ENCODE measurements at places on chromosomes 7 and 10. TPM values are rescaled to one million over a fixed set of nuclear protein-coding genes. Genes with fewer than 3 reads are reported as not detected.

The PDE6C gene
- not detected for total RNA-seq

The CFTR gene
- 6.6 TPM for total RNA-seq

The PSMG3 gene
- 32.1 TPM for total RNA-seq

The OR2A42 gene
- not detected for total RNA-seq

The STAG3 gene
- 2.4 TPM for total RNA-seq

The TAC1 gene
- not detected for total RNA-seq

The MEPCE gene
- 34.6 TPM for total RNA-seq

The PCLO gene
- 11.9 TPM for total RNA-seq

The GLCCI1 gene
- 39.3 TPM for total RNA-seq

The PHF14 gene
- 63.9 TPM for total RNA-seq

The SLC26A3 gene
- total RNA-seq = 2.0 TPM

The SLC18A3 gene
- 0.20 TPM for total RNA-seq

The GFRA1 gene
- 8.7 TPM for total RNA-seq

The CHAT gene
- total RNA-seq = not detected

The RASA4B gene
- 10.8 TPM for total RNA-seq

DNA sequence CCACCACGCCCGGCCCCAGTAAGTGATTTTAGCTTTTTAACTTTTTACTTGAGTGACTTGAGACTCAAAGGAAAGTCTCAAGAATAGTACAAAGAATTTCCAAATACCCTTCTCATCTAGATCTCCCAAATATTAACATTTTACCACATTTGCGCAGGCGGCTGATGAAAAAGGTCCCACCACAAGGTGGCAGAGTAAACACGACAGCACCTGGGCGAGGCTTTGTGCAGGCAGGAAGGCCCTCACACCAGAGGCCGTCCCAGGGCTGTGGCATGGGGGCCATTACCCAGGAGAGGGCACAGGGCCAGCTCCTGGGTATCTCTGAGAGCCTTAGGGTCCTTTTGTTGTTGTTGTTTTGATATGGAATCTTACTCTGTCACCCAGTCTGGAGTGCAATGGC is 50.0 kb upstream of the WIPI2 start:
- peak; percentile 19 for DNase-seq
- H3K27ac ChIP-seq = peak overlapping the region; percentile 49
- no peak overlapping the region for H3K4me3 ChIP-seq
- peaks cover 20% of the 10 kb centered on the region for H3K27me3 ChIP-seq

- H3K4me3 ChIP-seq = no peak overlapping the region
- no peak for DNase-seq
- peaks cover 28% of the 10 kb centered on the region for H3K4me1 ChIP-seq
- H3K27me3 ChIP-seq = no peaks in the 10 kb centered on the region
- H3K27ac ChIP-seq = no peak overlapping the region
These were observed 16.6 kb downstream of the ESYT2 start for GRCh38 chr7:158812684-158813083.

DNA sequence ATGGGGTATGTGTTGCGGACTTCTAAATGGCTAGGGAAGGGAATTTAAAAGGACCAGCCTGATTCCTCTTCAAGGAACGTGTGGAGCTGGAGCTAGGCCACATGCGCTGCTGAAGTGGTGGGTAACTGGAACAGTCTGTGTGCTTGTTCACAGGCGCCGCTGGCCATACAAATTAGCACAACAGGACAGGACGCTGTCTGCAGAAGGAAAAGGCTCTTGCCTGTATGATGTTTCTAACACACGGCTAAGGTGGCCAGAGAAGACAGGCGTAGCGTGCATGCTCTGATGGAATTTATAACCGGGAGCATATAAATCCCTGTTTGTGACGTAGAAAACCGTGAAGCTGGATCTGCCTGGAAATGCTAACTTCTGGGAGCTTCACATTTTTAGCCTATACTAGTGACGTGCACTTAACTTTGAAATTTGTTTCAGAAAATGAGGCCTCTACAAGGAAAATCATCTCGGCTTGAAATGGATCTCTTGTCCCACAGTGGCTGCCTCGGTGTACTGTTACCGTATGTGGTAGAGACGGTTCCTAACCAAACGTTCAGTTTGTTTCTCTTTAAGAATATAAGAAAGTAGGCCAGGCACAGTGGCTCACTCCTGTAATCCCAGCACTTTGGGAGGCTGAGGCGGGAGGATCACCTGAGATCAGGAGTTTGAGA is 569.4 kb downstream of the PTPRN2 start:
- peaks cover 9% of the 10 kb centered on the region for H3K4me1 ChIP-seq
- peaks cover 4% of the 10 kb centered on the region for H3K27me3 ChIP-seq
- no peak for DNase-seq
- no peak overlapping the region for H3K27ac ChIP-seq

- H3K4me1 ChIP-seq = no peaks in the 10 kb centered on the region
- no peak overlapping the region for H3K27ac ChIP-seq
- peaks cover 25% of the 10 kb centered on the region for H3K27me3 ChIP-seq
- H3K4me3 ChIP-seq = no peak overlapping the region
- DNase-seq = peak; percentile 34
These were observed 27.1 kb downstream of the PRLHR start for GRCh38 chr10:118568327-118568848.

- DNase-seq = no peak
- H3K27me3 ChIP-seq = peaks cover 4% of the 10 kb centered on the region
- H3K4me1 ChIP-seq = peaks cover 30% of the 10 kb centered on the region
- H3K36me3 ChIP-seq = peaks cover 3% of the 10 kb centered on the region
- no peak overlapping the region for H3K27ac ChIP-seq
- no peak overlapping the region for H3K4me3 ChIP-seq
These were observed 59.9 kb upstream of the EFCAB10 start for GRCh38 chr7:105640956-105641810.

GRCh38 chr10:101616415-101617101 is 28.4 kb downstream of the DPCD start:
- no peaks in the 10 kb centered on the region for H3K27me3 ChIP-seq
- H3K36me3 ChIP-seq = peaks cover 3% of the 10 kb centered on the region
- DNase-seq = no peak

DNA sequence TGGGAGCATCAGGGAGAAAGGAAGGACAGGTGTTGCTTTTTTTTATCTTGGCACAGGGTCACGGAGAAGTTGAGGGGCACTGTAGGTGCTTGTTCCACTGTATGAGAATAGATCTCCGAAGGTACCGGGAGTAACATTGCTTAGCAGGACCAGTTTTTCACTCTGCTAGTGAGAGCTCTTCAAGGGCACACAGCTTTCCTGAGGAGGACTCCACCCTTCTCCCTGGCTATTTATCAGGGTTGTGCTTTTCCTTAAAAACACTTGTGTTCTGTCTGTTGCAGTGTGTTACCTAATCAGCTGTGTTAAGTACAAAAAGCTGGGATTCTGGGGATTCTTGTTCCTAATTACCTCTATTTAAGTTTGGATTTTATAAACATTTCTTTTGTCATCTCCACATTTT is 160.5 kb downstream of the SND1 start:
- H3K4me1 ChIP-seq = peaks cover 26% of the 10 kb centered on the region
- H3K36me3 ChIP-seq = peaks cover 2% of the 10 kb centered on the region
- no peak overlapping the region for H3K4me3 ChIP-seq
- no peaks in the 10 kb centered on the region for H3K27me3 ChIP-seq
- no peak for DNase-seq
- H3K27ac ChIP-seq = no peak overlapping the region

DNA sequence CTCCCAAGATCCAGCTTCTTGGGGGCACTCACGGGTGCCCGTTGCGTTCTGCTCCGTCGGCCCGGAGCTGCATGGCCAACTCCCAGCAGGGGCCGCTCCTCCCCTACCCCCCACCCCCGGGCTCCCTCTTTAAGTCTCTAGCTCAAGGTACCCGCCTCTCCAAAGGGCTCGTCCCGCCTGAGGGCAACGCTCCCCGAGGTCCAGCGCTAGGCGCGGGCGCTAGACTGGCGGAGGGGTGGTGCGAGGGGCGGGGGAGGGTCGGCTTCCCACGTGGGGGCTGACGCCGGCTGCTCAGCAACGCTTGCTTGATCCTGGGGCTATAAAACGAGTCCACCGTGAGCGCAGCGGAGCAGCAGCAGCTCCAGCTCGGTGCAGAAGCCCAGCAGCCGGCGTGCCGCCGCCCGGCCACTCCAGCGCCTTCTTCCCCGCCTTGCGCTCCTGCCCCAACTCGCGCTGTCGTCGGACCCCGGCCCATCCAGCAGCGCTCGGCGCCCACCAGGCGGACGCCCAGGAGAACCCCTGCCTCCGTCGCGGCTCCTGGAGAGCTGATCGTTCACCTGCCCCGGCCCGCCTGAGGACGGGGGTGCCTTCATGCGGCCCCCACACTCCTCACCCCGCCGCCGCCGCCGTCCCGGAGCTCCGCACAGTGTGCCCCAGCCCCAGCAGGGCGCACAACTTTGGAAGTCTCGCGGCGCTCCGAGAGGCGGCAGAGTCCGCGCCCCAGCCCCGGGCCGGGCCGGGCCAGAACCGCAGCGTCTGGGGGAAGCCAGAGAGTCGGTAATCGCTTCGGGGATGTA is at the start of gene ADRA2A:
Gene ADRA2A, plus strand, starts transcription at position 348 of the 797 bp plus-strand sequence. CDS start 968 bp downstream, outside the sequence.
- peaks cover 16% of the 10 kb centered on the region for H3K4me1 ChIP-seq
- H3K27me3 ChIP-seq = peaks cover 70% of the 10 kb centered on the region
- H3K36me3 ChIP-seq = peaks cover 11% of the 10 kb centered on the region
- H3K27ac ChIP-seq = peak within 1 kb of the TSS; percentile 77
- H3K4me3 ChIP-seq = peak within 1 kb of the TSS; percentile 78

DNA sequence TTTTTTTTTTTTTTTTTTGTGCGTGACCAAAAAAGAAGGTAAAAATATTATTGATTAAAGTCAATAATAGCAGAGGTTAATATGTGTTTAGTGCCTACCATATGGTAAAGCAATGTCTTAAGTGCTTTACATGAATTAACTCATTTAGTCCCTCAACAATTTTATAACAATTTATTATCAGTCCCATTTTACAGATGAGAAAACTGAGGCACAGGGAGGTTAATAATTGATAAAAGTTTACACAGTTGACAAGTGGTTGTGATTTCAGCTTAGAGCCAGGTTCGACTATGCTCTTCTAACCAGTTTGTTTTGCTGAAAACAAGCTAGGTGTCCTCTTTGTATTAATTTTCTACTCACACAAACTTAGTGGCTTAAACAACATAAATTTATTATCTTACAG is 67.0 kb downstream of the EXOC4 start:
- no peak overlapping the region for H3K4me3 ChIP-seq
- peaks cover 2% of the 10 kb centered on the region for H3K4me1 ChIP-seq
- no peak for DNase-seq
- no peaks in the 10 kb centered on the region for H3K27me3 ChIP-seq

GRCh38 chr10:102153093-102153620 is 968 bp downstream of the NOLC1 start:
- DNase-seq = no peak
- H3K4me1 ChIP-seq = peaks cover 16% of the 10 kb centered on the region
- H3K27me3 ChIP-seq = no peaks in the 10 kb centered on the region
- H3K27ac ChIP-seq = peak overlapping the region; percentile 98
- H3K4me3 ChIP-seq = peak overlapping the region; percentile 87

DNA sequence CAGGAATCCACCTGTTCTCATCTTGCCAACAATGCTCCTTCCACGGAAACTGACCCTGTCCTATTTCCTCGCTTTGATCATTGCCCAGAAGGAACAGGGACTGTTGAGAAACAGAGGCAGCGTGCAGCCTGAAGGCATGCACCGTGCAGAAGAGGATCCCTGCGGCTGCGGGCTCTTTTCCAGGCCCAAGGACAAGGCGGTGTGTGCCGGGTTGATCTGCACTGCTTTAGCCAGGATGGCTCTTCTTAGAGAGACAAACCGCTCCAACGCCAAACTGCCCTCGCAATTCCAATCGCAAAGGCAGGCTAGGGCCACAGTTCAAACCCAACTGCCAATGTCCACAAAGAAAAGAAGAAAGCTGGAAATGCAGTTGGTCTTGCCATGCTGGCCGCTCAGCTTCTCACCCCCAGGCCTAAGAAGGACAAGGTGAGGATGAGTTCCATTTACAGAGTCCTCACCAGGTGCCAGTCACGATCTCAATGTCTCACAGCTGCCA is 26.5 kb downstream of the BRI3 start:
- DNase-seq = no peak
- H3K27ac ChIP-seq = no peak overlapping the region
- peaks cover 21% of the 10 kb centered on the region for H3K4me1 ChIP-seq
- no peak overlapping the region for H3K4me3 ChIP-seq
- peaks cover 4% of the 10 kb centered on the region for H3K27me3 ChIP-seq

DNA sequence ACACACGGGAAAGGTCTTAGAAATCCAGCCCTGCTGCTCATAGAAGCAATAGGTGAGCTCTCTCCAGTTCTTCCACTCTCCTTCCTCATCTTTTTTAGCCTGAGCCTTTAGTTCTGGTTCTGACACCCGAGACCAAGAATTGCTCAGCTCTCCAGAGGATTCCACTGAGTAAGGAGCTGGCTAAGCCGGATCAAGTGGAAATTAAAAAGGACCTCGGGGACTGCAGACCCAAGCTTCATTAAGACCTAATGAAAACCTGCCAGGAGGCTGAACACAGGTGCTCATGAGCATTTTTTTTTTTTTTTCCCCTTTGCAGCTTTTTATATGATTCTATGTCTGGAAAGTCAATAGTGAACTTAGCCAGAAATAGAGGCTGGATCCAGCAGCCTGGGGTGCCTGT is 1176.0 kb upstream of the AUTS2 start:
- no peaks in the 10 kb centered on the region for H3K27me3 ChIP-seq
- no peak for DNase-seq

GRCh38 chr7:134046594-134047128 is 80.5 kb upstream of the LRGUK start:
- H3K4me3 ChIP-seq = no peak overlapping the region
- H3K4me1 ChIP-seq = peaks cover 2% of the 10 kb centered on the region
- H3K36me3 ChIP-seq = peaks cover 21% of the 10 kb centered on the region
- no peak for DNase-seq
- no peak overlapping the region for H3K27ac ChIP-seq
- H3K27me3 ChIP-seq = no peaks in the 10 kb centered on the region

GRCh38 chr7:2432910-2433712 is 29.7 kb downstream of the CHST12 start:
- no peaks in the 10 kb centered on the region for H3K27me3 ChIP-seq
- H3K4me3 ChIP-seq = no peak overlapping the region
- H3K4me1 ChIP-seq = peaks cover 2% of the 10 kb centered on the region
- peaks cover 32% of the 10 kb centered on the region for H3K36me3 ChIP-seq
- no peak overlapping the region for H3K27ac ChIP-seq

- H3K4me1 ChIP-seq = peaks cover 2% of the 10 kb centered on the region
- H3K4me3 ChIP-seq = no peak overlapping the region
- H3K27ac ChIP-seq = no peak overlapping the region
- peaks cover 1% of the 10 kb centered on the region for H3K36me3 ChIP-seq
These were observed 2.7 kb downstream of the LAMB4 start for GRCh38 chr7:108127461-108127860.

DNA sequence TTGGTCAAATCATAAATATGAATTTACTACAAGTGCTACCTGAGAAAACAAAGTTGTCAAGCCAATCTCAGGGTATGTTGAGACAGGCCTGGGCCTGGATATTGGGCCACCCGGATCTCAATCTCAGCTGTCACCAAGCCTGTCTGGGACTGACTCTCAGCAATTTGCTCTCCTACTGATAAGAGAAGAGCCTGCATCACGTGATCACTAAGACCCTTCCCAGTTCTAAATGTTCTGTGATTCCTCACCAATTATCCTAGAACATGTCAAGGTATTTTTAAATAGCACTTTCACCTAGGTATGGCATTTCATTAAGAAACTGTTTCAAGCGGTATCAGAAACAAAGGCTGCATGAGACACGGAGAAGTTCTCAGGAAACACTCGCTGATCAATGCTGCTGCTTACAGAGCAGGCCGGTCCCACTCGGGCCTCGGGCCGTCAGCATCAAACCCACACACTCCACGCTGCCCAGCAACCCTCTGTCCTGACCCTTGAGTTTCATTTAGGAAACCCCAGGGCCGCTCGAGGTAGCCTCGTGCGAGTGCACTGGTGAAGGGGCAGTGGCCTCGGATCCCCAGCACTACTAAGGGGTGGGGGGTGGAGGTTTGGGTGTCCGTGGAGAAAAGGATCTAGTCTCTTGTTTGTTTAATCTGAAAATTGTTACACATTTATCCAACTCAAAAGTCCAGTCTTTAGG is 4.1 kb downstream of the KLF6 start:
- H3K27ac ChIP-seq = peak overlapping the region; percentile 83
- peaks cover 35% of the 10 kb centered on the region for H3K4me1 ChIP-seq
- DNase-seq = no peak
- peak overlapping the region; percentile 56 for H3K4me3 ChIP-seq
- peaks cover 52% of the 10 kb centered on the region for H3K36me3 ChIP-seq
